Activated CD4-positive, CD25-positive, alpha-beta regulatory T cell treated with anti-CD3 and anti-CD28 coated beads, Interleukin-2, amount 50 U/mL, for 16 hours (primary cell): ENCODE measurements at places on chromosomes 1 and 21.

DNA sequence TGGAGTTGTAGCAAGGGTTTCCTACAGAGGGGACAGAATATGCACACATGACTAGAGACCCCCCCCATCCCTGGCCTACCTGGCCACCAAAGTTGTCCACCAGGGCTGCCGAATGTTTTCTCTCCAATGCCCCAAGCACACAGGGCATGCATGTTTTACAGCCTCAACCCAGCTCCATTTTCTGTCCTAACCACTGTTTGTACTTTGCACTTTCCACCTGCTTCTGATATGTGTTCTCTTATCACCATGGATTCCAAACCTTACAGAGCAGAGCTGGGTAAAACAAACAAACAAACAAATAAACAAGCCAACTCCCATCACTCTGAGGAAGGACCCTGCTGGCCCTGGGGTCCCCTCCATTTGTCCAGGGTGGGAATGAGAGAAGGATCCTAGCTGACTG is 27.3 kb downstream of the CLIC6 start:
- no peak for DNase-seq

- DNase-seq = no peak
Observed at GRCh38 chr1:170586321-170587252, 54.6 kb downstream of the GORAB start.

DNA sequence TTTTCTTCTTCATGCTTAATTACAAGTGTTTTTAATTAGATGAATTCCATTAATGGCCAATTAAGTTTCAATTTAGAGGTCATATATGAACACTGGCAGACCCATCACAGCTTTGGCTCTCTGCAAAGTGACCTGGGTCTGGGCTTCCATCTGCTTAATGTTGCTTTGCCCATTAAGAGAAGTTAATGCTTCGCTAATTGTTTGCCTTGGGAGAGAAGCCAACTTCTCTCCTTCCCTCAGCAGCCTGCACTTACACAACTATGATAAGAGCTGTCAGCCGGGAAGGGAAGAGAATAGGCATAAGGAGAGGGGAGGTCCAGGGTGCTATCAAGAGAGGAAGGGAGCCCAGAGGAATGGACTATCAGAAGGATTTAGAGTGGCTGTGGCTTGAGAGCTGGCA is 29.0 kb upstream of the CCDC190 start:
- no peak for DNase-seq

- no peak for DNase-seq
Observed at GRCh38 chr1:21077085-21077484, 99.6 kb downstream of the EIF4G3 start.

DNA sequence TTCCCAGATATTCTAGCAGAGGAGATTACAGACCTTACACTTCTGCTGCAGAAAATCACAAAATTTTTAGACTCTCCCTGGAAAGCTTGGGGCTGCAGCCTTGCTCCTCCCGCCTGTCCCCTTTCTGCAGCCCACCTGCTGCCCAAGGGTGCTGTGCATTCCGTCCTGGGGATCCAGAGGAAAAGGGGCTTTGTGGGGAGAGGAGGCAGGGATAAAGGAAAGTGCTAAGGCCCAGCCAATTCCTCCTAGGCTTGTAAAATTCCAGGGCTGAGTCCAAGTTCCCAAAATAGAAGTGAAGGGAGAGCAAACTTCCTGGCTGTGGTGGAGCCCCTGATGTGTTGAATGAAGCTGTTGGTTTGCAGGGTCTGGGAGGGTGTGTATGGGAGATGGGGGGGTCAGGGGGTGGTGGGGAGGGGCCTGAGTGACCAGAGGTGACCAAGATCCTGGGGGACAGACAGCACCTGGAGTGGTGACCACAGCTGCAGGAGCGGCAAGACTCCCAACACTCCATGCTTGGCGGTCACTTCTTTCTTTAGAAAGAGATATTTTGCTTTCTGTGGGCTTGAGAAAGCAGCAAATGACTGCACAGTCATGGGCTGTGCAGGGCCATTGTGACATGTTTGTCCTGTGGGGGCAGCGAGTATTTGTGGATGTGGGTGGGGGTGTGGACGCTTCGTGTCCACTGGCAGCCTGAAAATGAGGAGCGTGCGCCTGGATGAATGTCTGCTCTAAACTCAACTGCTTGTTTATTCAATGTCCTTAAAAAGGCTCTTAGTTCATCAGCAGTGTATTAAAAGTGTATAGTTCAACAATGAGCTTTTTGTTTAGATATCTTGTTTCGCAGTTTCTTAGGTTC is 68.4 kb downstream of the TLR5 start:
- DNase-seq = no peak

GRCh38 chr1:214448536-214448935 is 102.9 kb downstream of the PTPN14 start:
- no peak for DNase-seq

- DNase-seq = no peak
Observed at GRCh38 chr21:42114646-42115045, 43.5 kb downstream of the UMODL1 start.

DNA sequence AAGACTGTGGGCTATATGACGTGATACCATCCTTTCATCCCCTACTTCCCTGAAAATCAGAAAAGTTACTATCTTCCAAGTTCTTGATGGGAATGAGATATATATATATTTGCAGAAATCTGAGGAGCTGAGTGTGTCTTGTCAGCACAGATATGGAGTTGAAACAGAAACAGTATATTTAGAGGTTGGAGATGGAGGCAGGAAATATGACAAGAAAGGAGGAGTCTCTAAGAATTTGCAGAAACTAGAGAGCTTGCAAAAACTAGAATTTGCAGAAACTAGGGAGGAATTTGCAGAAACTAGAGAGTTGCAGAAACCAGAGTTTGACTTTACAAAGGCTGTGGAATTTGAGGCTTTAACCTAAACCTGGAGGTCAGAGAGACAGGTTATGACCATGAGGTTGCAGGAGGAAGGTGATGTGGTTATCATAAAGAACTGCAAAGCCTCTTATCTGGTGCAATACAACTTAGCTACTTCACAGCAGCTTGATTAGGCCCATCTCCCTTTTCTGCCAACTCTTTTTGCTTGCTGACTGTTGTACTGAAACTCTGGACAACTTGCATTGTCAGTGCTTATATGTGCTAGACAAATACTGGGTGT is 22.3 kb downstream of the XCL2 start:
- no peak for DNase-seq

GRCh38 chr21:29146726-29147125 is 16.3 kb downstream of the MAP3K7CL start:
- DNase-seq = no peak

DNA sequence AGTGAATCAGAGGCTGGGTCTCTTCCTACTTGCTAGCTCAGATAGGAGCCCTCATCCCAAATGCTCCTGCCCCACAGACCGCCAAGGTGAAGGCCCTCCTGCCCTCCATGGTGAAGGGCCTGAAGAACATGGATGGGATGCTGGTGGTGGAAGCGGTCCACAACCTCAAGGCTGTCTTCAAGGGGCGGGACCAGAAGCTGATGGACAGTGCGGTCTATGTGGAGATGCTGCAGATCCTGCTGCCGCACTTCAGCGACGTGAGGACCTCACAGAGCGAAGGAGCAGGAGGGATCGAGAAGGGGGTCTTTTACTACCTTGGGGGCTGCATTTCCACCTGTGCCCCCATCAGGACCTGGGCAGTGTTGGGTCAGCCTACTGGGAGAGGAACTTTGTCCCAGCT is 14.6 kb upstream of the TTC4 start:
- DNase-seq = no peak

GRCh38 chr1:97105531-97105930 is 383.9 kb downstream of the PTBP2 start:
- no peak for DNase-seq

GRCh38 chr1:11794446-11795237 is 11.1 kb downstream of the MTHFR start:
- DNase-seq = no peak

- no peak for DNase-seq
Observed at GRCh38 chr1:172898866-172899265, 151.9 kb downstream of the TNFSF18 start.

- DNase-seq = no peak
Observed at GRCh38 chr21:27812279-27812678, 845.4 kb upstream of the ADAMTS5 start.

DNA sequence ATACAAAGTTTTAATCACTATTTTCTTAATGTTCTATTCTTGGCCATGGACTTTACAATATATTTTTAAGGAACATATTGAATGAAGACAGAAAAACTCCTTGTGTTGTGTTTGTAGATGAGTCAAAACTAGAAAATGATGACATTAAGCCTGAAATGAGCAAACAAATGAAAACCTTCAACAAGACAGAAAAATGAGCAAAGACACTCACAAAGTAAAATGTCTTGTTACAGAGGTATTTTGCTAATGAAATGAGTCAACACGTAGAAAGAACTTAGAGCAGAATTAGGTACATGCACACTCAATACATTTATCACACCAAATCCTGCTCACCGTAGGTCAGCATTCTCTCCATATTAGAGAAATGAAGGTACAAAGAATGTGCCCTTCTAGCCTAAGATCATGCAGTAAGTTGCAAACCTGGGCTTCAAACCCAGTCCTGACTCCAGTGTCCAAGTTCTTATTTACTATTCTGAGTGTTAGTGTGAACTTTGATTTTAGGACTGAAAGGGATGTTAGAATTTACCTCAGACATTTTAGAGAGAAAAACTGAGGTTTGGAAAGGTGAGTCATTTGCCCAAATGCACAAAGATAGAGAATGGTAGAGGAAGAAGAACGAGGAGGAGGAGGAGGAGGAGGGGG is 133.9 kb upstream of the SGIP1 start:
- no peak for DNase-seq

DNA sequence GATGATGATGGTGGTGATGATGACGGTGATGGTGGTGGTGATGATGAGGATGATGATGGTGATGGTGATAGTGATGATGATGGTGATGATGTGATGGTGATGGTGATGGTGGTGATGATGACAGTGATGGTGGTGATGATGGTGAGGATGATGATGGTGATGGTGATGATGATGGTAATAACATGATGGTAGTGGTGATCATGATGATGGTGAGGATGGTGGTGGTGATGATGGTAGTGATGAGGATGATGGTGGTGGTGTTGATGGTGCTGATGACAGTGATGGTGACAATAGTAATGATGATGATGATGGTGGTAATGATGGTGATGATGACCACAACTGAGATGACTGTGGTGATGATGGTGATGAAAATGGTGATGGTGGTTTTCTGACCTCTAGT is 4.9 kb downstream of the ACTRT2 start:
- DNase-seq = no peak

GRCh38 chr21:45301521-45302081 is 13.9 kb upstream of the POFUT2 start:
- no peak for DNase-seq

DNA sequence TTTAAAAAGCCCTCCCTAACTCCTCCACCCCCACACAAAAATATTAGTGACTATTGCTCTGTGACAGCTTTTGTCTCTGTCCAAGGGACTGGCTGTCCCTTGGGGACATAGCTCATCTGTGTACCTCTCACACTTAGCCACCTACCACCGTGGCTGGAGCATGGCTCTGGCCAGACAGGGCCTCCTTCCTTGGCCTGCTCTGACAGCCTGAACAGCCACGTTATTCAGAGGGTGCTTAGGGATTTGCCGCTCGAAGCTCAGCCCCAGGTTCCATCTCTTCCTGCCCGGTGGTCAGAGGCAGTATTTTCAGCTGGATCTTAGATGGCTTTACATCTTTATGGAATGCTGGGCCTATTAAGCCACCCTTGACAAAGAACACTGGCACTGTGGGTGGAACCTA is 6.1 kb upstream of the CELSR2 start:
- DNase-seq = no peak

- no peak for DNase-seq
Observed at GRCh38 chr1:199272139-199272544, 633.3 kb downstream of the PTPRC start.

GRCh38 chr1:243528459-243529121 is 272.7 kb downstream of the SDCCAG8 start:
- no peak for DNase-seq

DNA sequence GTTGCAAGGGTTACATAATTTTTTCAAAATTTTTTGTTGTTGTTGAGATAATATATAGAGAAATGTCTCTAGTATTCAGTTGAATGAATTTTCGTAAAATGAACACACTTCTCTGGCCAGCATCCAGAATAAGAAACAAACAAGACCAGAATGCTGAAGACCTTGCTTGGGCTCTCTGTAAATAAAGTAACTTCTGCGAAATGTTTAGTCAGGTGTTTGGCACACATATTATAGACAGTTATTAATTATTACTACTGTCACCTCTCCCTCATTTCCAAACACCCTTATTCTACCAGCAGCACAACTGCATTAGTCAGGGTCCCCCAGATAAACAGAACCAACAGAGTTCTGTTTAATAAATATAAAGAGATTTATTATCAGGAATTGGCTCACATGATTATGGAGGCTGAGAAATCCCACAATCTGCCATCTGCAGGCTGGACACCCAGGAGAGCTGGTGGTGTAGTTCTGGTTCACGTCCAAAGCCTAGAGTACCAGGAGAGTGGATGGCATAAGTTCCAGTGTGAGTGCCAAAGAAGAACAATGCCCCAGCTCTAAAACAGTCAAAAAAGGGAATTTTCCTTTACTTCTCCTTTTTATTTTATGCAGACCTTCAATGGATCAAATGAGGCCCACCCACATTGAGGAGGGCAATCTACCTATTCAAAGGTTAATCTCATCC is 44.1 kb upstream of the KCND3 start:
- no peak for DNase-seq

GRCh38 chr1:239719642-239720258 is 333.4 kb downstream of the CHRM3 start:
- DNase-seq = peak; percentile 37

- DNase-seq = no peak
Observed at GRCh38 chr1:80272495-80272894, 1266.0 kb upstream of the ADGRL4 start.

GRCh38 chr1:65698590-65698989 is 94.1 kb upstream of the PDE4B start:
- no peak for DNase-seq

DNA sequence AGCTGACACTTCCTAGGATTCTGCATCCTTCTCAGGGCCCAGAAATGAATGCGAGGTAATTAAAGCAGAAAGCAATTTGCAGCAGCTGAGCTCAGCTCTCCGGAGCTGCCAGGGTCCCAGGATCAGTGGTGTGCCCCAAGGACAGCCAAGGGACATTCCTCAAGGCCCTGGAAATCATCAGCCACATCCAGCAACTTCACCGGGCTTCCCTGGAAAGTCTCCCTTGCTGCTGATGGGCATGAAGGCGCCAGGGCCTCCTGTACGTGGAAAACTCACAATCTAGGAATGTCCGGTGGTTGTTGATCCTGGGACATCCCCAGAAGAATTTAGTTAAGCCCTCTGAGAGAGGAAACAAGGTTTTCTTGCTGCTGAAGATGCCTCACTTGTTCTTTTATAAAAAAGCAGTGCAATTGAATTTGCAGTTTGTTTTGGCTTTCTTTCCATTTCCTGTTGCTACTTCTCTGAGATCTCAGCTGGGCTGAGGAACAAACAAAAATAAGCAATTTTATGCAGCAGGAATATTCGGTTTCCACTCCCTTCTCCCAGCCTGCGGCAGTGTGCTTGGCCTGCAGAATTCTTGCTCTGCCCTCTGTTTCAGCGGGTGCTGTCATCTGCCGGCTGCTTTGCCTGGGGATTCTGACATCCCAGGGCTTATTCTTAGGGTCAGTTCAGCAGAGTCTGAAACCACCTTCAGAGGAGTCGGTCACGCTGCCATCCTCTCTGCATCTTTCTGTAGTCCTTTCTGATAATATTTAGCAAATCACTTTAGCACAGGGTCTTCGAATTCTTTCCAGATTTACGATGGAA is 85.9 kb downstream of the TCP10L start:
- DNase-seq = no peak
